ENCODE measurements at places on chromosomes 3 and 15.

GRCh38 chr3:116299646-116300081 lies 145.6 kb downstream of the LSAMP start:
- DNase-seq, result no peak

GRCh38 chr15:70589728-70590127 lies 173.6 kb downstream of the UACA start:
- DNase-seq, result no peak

DNA sequence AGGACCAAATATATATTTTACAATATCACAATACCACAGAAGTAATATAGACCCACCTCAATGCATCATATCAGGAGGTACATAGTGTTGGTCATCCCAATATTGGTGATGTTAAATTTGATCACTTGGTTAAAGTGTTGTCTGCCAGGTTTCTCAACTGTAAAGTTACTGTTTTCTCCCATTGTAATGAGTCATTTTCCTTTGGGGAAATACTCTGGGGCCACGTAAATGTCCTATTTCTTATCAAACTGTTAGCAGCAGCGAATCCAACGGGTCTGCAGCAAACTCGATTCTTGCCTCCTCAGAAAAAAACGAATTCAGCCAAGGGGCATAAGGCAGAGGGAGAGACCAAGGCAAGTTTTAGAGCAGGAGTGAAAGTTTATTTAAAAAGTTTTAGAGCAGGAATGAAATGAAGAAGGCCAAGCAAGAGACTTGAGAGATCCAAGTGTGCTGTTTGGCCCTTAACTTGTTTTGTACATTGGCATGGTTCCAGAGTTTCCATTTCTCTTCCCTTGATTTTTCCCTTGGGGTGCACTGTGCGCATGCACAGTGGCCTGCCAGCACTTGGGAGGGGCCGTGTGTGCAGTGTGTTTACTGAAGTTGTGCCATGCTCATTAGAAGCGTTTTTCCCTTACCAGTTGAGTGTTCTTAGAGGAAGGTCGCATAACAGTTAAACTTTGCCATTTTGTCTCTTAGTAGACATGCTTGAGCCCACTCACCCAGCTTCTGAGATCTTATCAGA lies 512.5 kb downstream of the AGBL1 start:
- DNase-seq, result no peak

GRCh38 chr3:42831321-42831713 lies 22.1 kb downstream of the ACKR2 start:
- peak; percentile 25 for DNase-seq

DNA sequence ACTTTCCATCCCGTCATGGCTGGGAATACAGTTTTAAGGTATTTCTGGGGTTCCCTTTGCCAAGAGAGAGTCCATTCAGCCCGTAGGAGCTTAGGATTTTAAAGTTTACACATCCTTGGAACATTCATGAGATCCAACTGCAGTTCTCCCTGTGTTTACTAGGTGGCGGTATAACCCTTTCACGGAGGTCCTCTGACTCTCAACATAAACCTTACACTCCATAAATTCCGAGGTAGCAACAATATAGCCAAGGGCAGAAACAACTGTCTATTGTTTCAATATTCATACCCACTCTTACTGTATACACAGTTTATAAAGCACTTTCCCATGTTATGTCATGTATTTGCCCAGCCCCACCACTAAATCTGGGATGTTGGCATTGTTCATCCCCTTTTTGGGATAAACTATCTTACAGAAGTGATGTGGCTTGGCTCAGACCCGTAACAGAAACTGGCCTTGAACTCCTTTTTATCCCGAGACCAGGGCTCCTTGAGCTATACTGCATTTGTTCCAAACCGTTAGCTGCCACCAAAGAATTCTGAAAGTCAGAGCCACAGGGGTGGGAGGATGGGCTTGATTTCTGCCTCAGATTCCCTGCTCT lies 69.2 kb upstream of the COL6A5 start:
- DNase-seq, result peak; percentile 2

DNA sequence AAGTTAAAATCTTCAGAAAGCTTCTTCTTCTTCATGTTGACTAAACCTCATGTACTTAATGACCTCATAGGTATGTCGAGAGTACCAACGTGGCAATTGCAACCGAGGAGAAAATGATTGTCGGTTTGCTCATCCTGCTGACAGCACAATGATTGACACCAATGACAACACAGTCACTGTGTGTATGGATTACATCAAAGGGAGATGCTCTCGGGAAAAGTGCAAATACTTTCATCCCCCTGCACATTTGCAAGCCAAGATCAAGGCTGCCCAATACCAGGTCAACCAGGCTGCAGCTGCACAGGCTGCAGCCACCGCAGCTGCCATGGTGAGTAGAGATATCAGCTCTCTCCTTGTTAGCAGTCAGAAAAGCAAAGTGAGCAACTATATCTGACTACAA lies 176.5 kb downstream of the MBNL1 start:
- no peak for DNase-seq

GRCh38 chr3:135125171-135125801 lies 330.2 kb downstream of the EPHB1 start:
- DNase-seq, result no peak

- DNase-seq, result no peak
Observed at GRCh38 chr3:97917813-97918536, 54.3 kb downstream of the RIOX2 start.

- no peak for DNase-seq
Observed at GRCh38 chr15:26516102-26516980, 256.5 kb downstream of the GABRB3 start.

- no peak for DNase-seq
Observed at GRCh38 chr3:143478115-143478693, 358.6 kb downstream of the CHST2 start.

GRCh38 chr15:58302832-58303231 lies 129.0 kb upstream of the LIPC start:
- DNase-seq, result no peak

DNA sequence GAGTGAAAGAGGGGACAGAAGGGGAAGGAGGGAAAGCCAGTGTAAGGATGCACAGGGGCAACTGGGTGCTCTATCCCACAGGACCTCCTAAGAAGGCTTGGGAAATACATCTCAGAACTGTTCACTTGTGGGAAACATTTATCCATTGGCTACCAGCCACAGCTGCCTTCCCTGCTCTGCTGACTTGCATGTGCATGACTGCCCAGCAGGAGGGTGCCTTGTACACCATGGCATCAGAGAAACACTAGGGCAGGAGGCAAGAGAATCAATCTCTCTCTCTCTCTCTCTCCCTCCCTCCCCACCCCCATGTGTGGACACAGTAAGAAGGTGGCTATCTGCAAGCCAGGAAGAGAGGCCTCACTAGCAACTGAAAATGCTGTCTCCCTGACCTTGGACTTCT lies 62.9 kb upstream of the ZBTB38 start:
- DNase-seq, result no peak

DNA sequence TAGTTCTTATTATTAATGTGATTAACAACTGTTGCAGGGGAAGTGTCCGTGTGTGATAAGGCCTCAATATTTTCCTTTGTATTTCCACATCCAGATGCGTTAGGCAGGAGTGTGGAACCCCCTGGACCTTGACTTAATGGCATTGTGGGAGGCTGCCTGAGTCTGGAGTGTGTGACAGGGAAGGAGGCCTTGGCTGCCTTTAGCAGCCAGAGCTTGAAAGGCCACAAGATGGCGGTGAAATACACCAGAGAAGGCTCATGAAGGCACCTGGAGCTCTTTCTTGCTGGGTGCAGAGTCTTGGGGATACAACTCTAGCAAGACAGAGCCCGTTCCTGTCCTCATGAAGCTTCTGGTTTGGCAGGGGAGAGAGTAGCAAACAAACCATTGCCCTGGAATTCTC lies 36.9 kb downstream of the POLR2M start:
- DNase-seq, result no peak

- DNase-seq, result no peak
Observed at GRCh38 chr3:58837856-58838255, 171.3 kb upstream of the FAM3D start.

DNA sequence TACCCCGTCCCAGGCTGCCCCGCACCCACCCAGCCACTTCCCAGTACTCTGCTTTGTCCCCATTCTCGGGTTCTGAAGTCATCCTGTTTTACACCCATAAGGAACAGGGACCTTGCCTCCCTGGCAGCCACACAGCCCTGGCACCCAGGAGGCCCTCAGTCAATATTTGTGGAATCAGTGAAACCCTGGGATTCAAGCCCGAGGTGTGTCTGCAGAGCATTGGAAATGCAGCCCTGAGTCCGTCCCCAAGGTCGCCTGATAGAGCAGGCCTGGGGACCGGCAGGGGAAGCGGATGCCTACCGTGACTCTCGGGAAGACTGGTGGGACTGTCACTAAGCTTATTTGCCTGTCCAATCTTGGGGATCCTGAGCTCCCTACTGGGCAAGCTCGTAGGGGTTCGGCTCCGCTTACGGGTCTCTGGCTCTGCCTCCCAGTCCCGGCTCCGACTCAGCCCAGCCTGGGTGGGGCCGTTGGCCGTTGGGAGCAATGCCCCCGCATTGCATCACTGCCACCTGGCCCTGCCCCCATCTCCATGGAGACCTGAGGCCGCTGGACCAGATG lies 64.4 kb upstream of the TAMM41 start:
- DNase-seq, result no peak

DNA sequence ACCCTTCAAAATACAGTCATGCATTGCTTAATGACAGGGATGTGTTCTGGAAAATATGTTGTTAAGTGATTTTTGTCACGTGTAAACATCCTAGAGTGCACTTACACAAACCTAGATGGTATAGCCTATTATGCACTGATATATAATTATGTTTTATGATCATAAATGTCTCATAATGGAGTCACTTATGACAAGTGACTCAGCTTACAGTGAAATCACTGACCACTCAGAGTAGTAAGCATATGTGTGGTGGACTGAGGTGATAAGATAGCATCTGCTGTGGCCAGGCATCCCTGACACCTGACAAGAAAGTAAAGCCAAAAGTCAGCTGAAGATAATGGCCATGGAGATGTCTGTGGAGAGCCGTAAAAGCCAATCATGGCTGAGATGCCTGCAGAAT lies 5.4 kb downstream of the ACAD11 start:
- no peak for DNase-seq

GRCh38 chr3:54600441-54601204 lies 327.2 kb downstream of the LRTM1 start:
- DNase-seq, result no peak

- no peak for DNase-seq
Observed at GRCh38 chr15:22944651-22945050, 35.5 kb downstream of the CYFIP1 start.

DNA sequence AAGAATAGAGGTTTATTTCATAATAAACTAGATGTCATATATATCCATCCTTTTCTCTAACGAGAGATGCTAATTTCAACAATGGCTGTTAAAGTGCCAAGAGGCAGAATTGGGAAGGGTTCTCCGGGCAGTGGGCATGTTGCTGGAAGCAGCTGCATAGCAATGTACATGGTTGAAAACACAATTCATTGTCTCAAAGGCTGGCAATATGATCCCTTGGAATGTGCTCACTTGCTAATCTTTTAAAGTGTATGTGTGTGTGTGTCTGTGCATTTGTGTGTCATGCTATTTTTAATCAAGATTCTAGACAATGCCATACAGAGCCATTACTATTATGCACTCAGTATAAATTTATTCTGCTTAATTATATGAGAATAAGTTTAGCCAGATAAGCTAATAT lies 1020.3 kb downstream of the NAALADL2 start:
- no peak for DNase-seq

- DNase-seq, result no peak
Observed at GRCh38 chr3:36893137-36893557, 51.7 kb downstream of the TRANK1 start.

GRCh38 chr15:99275525-99276128 lies 24.3 kb downstream of the LRRC28 start:
- DNase-seq, result no peak

DNA sequence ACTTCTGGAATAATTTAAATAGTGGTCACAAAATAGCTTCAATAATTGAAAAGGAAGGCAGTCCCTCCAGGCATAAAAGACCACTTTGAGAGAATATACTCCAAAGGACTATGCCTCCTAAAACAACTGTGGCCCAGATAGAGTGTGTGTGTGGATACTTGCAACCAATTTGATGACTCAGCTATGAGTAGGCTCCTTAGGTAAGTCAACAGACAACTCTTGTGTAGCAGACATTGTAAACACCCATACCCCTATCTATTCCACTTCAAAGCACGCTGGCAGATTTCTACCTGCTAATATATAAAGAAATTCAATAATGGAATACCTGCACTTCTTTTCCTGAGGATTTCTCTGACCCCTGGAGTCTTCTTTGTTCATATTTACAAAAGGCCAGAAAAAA lies 254.5 kb downstream of the NEK10 start:
- no peak for DNase-seq

DNA sequence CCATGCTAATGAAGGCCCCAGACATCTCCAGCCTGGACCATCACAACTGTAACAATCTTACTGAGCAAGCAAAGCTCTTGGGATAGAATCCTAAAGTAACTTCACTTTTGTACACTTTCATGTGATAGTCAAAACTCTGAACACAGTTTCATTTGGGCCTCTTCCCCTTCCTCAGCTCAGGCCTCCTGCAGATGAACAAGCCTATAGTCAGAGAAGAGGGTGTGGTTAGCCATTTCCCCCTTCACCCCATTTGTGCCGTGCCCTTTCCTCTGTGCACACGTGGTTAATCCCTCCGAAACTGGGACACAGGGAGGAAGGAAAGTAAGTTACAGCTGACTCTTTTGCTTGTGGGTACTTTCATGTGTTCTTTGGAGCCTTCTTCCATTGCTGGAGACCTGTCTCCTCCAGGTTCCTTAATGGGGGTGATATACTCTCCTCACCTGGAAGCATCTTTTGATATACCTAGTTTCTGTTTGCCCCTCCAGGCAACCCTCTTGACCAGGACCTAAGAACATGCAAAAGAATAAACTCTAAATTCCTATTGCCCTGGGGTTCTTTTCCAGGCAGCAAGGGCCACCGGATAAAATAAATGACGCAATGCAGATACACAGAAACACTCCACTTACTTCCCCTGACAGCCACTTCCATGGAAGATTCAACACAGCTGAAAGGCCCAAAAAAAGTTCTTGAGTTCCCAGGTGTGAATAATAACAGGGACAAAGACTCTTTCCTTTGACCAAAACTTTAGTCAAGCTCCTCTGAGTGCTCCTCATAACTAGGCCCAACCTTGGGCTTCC lies 29.6 kb upstream of the CSTA start:
- DNase-seq, result no peak

- DNase-seq, result no peak
Observed at GRCh38 chr3:35409991-35410390, 229.3 kb upstream of the ARPP21 start.

- DNase-seq, result no peak
Observed at GRCh38 chr15:46293550-46293949, 658.7 kb downstream of the SQOR start.

DNA sequence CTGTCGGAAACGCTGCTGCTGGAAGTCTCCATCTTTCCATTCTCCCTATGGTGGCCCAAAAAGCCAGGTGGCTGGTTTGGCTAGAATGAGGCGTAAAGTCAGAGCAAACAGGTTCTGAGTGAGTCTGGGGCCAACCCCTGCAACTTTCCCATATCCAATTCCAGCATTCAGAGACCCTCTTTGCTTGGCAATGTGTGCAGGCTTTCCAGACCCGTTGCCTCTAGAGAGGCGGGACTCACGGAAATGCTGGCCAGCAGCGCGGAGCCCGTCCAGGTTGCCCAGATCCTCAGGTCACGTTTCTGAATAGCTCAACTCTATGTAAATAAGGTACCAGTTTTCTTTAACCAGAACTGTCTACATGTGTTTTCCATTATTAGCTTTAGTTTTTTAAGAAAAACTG lies 68.0 kb downstream of the VGLL4 start:
- DNase-seq, result no peak

Measured in GM12864 (cell line).